PC-9 (cell line): ENCODE measurements at places on chromosomes 2 and 18.
A peak's percentile ranks its signal among the peaks of the same experiment; 100 is the strongest.

- peak; percentile 55 for DNase-seq
Measured at GRCh38 chr2:12619975-12620374, 96.8 kb upstream of the TRIB2 start.

- no peak for DNase-seq
Measured at GRCh38 chr18:69397096-69397495, 3.6 kb upstream of the DOK6 start.

GRCh38 chr2:177015356-177015923, 197.2 kb upstream of the HNRNPA3 start:
- no peak for DNase-seq

- no peak for DNase-seq
Measured at GRCh38 chr2:71934595-71935261, 212.9 kb downstream of the CYP26B1 start.

- no peak for DNase-seq
Measured at GRCh38 chr2:56318147-56318546, 134.4 kb downstream of the CCDC85A start.

GRCh38 chr18:55097456-55098170, 138.4 kb upstream of the CCDC68 start:
- peak; percentile 37 for DNase-seq

DNA sequence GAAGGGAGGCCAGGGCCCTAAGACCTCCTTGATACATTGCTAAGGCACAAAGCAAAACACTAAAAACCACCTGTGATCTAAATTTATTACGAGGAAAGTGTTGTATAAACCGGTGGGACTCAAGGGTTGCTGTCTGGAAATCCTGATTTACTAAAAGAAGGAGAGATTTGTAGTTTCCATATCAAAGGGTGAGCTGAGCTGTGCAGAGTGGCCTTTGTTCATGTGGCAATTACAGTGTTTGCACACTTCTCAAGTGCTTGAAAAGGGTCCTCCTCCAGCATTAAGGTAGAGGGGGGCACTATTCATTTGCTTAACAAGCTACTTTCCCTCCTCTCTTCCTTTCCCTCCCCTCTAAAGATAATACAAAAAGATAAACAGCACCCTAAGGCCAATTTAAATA, 30.5 kb upstream of the ITGA4 start:
- DNase-seq: no peak

DNA sequence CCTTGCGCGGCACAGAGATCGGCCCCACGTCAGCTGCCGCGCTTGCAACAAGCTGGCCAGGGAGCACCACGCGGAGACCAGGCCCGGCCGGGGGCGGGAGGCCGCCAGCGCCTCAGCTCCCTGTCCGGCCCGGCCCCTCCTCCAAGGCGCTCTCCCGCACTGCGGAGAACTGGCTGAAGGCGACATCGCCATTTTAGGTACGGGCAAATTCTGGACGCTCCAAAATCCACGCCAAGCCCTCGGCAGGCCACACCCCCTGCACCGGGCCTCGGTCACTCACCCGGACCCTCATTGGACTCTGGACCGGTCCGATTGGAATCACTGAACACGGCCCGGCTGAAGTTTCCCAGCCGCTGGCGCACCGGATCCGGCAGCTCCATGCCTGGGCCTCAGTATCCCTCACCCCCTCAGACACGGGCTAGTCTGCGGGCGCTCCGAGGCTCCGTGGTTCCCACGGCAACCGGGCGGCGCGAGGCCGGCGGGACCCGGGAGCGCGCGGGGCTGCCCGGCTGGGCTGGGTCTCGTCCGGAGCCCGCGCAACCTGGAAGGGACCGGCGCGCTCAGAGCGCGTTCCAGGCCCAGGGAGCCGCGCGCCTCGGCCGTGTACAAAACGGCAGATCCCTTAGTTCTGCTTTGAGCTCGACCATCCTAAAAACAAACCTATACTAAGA, at the start of gene TMEM17:
TSS of gene TMEM17 (minus strand) at position 446 of the 671 bp plus-strand sequence. CDS start at position 380, 66 bp downstream.
- DNase-seq: peak; percentile 77

GRCh38 chr2:102498414-102498813, 25.4 kb downstream of the SLC9A4 start:
- no peak for DNase-seq

DNA sequence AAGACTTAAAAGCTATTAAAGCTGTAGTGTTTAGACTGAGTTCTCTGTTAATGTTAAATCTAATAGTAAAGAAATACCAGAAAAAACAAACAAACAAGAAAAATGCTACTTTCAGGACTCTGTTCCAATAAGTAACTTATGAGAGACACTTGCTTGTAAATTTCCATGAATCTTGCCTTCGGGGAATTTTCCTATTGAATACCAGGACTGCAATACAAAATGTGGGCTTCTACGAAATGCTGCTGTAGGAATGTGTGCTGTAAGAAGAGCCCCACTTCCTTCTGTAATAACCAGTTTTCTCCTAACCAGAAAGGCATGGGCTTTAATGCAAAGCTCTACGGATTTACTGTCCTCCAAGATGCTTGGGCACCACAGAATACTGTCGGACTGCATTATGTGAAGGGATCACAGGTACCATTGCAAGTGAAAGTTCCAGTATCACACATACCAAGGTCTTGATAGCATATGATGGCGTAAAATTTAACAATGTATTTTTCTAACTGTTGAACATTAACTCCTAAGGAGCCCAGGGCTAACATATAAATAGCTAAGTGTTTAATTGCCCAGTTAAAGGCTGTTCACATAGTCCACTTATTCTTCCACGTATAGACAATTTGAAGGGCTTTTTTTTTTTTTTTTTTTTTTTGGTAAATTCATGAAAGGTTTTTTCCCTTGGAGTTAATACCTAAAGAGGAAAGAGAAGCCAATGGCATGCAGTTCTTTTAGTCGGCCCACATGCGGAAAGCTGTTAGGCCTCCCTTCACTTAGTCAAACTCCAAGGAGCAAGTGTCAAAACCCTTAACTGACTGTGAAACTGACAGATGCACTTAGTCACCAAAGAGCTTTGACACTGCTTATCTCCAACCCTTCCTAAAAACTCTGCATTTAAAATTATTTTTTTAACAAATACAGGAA, 564.0 kb upstream of the POU3F3 start:
- no peak for DNase-seq

- DNase-seq: peak; percentile 79
Measured at GRCh38 chr2:14632133-14632936, at the start of gene LRATD1. TSS of gene LRATD1 (plus strand) at chr2:14632717. CDS start at chr2:14633980, 1,263 bp downstream.

GRCh38 chr18:44946529-44947113, 265.9 kb downstream of the SETBP1 start:
- DNase-seq: no peak

DNA sequence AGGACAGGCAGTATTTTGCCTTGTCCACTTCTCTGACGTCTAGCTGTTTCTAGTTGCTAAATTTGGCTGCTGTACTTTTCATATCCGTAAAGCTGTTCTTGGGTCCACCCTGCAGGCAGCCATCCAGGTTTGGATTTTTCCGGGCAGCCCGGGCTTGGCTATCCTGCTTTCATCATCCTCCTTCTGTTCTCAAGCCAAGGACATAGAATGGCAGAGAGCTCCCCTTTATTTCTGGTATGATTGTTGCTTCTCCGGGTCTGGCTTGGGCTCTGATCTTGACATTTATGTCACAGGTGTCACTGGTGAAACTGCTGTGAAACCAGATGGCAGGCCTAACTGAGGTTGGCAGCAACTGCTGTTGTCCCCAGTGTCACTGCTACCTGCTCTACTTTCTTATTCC, 35.5 kb downstream of the SCN2A start:
- no peak for DNase-seq

DNA sequence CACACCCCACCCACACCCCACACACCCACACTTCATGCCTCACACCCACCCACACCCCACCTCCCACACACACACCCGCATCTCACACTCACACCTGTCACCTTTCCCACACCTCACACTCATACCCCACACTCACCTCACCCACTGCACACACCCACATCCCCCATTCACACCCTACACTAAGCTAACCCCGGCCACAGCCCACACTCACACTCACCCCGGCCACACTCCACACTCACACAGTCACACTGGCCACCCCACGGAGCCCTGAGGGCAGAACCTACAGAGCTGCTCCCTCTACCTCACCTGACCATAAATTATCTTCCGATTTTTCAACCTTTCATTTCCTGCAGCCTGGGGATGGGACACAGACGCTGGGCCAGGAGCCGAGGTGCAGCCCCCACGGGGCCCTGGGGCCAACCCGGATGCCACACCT, 241.3 kb downstream of the HDAC4 start:
- no peak for DNase-seq

GRCh38 chr2:57711991-57712390, 334.6 kb upstream of the VRK2 start:
- DNase-seq: no peak

GRCh38 chr2:189900726-189901125, 116.5 kb downstream of the PMS1 start:
- DNase-seq: no peak

GRCh38 chr2:154140249-154141025, 268.7 kb downstream of the GALNT13 start:
- DNase-seq: no peak

- DNase-seq: no peak
Measured at GRCh38 chr2:124810132-124810531, 785.0 kb downstream of the CNTNAP5 start.

DNA sequence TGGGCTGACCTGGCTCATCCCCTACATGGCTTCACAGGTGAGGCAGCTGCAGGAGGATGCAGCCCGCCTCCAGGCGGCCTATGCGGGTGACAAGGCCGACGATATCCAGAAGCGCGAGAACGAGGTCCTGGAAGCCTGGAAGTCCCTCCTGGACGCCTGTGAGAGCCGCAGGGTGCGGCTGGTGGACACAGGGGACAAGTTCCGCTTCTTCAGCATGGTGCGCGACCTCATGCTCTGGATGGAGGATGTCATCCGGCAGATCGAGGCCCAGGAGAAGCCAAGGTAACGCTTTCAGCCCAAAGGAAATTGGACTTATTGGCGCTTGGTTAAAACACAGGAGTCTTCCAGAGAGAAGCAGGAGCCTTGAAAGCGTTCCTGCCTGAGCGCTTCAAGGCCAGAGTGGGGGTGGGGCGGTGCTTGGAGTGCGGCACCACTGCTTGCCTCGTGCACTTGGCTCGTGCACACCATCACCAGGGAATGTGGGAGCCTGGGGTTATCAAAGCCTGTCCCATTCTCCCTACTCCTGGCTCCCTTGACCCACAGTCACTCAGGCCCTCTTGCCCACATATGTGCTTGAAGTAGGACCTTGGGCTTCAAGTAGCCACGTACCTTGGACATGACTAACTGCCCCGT, 69.8 kb upstream of the EML6 start:
- DNase-seq: no peak

- DNase-seq: peak; percentile 91
Measured at GRCh38 chr2:120396861-120397811, 51.2 kb downstream of the INHBB start.

GRCh38 chr2:196066291-196067087, 2.1 kb downstream of the DNAH7 start:
- no peak for DNase-seq

GRCh38 chr2:10057231-10058107, 14.1 kb downstream of the KLF11 start:
- DNase-seq: peak; percentile 63

- DNase-seq: peak; percentile 98
Measured at GRCh38 chr2:47174733-47175361, 19.7 kb upstream of the STPG4 start.
